ENCODE measurements at places on chromosomes 16 and 17.

DNA sequence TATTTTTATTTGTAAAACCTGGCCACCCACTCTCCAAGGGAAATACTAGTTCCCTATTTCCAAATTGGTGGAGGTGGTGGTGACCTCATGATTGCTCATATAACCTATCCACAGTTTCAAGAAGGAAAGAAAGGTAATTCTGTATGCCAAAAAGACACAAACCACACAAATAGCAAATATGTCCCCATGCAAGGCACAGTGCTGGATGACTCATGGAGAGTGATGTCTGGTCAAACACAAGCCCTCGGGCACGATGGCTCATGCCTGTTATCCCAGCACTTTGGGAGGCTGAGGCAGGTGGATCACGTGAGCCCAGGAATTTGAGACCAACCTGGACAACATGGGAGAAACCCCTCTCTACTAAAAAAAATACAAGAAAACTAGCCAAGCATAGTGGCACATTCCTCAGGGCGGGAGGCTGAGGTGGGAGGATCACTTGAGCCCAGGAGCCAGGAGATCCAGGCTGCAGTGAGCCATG, 64.2 kb downstream of the GNA13 start:
- H3K4me3 ChIP-seq = no peak overlapping the region
- no peak for DNase-seq
- H3K27me3 ChIP-seq = no peaks in the 10 kb centered on the region

DNA sequence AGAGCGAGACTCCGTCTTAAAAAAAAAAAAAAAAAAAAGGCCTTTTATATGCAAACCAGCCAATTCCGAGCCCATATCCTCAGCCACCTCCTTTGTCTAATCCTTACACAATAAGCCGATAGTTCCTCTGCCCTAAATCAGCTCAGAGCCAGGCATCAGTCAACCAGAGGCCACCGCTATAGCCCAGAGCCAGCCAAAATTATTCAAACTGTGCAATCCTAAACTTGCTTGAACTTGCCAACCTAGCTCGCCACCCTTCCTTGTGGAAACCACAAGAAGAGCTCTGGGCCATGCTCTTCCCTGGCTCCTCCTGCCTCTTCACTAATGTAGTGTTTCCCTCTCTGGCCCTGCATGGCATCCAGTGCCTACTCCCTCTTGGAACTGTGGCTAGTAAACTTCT, 17.7 kb downstream of the ITGAL start:
- H3K36me3 ChIP-seq = no peaks in the 10 kb centered on the region
- peaks cover 4% of the 10 kb centered on the region for H3K27me3 ChIP-seq
- H3K4me3 ChIP-seq = no peak overlapping the region
- no peak overlapping the region for H3K27ac ChIP-seq
- H3K4me1 ChIP-seq = peaks cover 13% of the 10 kb centered on the region

DNA sequence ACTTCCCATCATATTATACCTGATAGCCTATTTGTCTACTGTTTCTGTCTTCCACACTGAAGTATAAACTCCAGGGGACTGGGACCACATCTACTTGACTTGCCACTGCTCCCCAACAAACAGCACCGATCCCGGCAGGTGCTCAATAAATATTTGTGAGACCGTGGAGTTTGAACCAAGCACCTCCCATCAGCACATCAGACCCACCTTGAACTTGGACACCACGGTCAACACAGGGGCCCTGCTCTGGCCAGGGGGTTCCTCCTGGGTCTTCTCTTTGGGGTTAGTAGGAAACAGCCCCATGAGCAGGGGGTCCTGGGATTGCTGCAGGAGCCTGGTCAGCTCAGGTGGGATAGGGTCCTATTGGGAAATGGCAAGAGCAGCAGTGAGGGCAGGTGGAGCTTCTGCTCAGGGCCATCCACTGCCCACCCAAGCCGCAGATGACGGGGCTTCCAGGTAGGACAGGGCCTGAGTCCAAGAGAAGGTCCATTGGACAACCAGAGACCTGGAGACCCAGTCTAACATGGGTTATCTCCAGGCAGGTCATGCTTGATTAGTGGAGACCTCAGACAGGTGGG, 19.9 kb downstream of the ZNHIT3 start:
- H3K36me3 ChIP-seq = peaks cover 25% of the 10 kb centered on the region
- no peak for DNase-seq
- H3K4me1 ChIP-seq = no peaks in the 10 kb centered on the region
- no peak overlapping the region for H3K4me3 ChIP-seq
- no peaks in the 10 kb centered on the region for H3K27me3 ChIP-seq

DNA sequence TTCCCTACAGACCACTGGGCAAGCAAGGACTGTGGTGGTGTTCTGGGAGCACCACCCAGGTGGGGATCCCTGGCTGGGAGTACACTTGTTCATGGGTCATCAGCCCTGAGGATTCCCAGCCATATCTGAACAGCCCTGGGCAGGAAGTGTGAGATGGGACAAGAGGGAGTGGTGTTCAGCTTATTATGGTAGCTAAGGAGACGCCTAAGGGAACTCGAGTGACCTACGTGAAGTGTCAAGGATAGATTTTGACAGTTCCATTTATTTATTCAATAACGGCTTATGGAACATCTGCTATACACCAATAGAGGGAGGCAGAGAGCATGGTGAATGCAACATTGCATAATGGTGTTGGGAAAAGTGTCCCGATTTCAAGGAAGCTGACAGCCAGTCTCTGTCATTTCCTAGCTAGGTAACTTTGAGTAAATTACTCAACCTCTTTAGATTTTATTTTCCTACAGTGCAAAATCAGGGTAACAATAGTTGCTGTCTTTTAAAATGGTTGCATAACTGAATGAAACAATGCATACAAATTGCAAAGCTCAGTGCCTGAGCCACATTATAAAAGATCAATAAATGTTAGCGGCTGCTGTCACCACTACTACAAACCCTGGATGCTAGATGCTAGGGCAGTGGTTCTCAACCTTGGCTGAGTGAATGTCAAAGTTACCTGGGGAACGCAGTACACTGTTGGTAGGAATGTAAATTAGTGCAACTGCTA, 534.1 kb downstream of the GRIN2A start:
- H3K4me1 ChIP-seq = no peaks in the 10 kb centered on the region
- DNase-seq = no peak
- no peak overlapping the region for H3K4me3 ChIP-seq

DNA sequence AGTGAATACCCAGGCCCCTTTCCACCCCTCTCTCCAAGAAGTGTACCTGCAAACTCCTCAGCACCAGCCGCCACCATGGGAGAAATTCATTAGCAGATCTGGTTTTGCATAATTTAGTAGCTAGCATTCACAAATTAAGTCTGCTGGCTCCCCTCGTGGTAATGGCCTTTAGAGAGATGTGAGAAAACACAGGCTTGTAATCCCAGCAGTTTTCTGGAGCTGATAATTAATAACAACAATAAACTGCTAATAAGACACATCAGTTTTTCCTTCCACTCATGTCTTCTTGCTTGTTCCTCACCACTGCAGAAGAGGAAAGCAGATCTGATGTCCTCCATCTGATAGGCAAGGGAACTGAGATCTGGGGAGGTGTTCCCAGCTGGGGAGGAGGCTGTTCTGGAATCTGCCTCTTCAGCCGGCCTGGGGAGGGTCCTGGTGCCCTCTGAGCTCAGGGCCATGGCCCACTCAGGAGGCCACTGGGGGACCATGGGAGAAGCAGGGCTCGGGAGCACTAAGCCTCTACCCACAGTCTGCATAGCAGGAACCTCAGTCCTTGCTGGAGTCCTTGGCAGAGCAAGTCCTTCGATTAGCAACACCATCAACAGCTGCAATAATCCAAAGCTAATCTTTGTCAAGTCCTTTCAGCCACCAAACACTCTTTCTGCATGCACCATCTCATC, 74.2 kb upstream of the DNAJA2 start:
- no peak for DNase-seq
- no peaks in the 10 kb centered on the region for H3K4me1 ChIP-seq
- H3K27me3 ChIP-seq = no peaks in the 10 kb centered on the region

DNA sequence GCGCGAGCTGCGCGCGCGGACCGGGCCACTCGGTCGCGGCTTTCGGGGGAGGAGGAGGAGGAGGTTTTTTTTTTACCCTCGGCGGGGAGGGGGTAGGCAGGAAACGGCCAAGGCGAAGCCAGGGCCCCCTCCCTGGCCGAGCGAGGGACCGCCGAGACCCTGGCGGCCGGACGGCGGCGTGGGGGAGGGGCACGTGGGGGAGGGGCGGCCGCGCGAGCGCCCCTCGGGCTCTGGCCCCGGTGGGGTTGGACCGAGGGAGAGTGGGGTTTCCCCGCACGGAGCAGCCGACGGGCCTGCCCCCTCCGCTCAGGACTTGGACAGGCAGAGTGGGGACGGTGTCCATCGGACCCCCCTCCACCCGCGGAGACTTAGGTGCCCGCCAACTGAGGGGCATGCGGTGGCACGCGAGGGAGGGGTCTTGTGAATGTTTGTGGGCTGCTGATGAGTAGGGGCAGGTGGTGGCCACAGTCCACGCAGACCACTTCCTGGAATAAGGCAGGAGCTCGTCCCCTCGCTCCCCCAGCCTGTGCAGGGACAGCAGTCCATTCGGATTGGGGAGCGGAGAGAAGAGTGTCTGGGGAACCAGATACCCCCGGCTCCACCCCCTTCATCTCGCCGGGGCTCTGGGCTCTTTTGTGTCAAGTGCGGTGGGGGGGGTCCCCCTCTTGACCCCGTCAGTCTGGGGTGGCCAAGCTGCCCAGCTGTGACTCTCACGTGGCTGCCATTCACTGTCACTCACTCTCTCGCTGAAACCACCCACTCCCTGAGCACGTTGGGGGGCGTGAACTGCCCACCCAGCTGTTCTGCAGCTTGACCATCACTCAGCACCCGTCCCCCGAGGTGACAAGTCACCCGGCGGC, 3.0 kb upstream of the CHD3 start:
- peaks cover 9% of the 10 kb centered on the region for H3K36me3 ChIP-seq
- H3K4me1 ChIP-seq = peaks cover 3% of the 10 kb centered on the region
- no peaks in the 10 kb centered on the region for H3K27me3 ChIP-seq
- H3K27ac ChIP-seq = peak overlapping the region; percentile 60
- DNase-seq = no peak

DNA sequence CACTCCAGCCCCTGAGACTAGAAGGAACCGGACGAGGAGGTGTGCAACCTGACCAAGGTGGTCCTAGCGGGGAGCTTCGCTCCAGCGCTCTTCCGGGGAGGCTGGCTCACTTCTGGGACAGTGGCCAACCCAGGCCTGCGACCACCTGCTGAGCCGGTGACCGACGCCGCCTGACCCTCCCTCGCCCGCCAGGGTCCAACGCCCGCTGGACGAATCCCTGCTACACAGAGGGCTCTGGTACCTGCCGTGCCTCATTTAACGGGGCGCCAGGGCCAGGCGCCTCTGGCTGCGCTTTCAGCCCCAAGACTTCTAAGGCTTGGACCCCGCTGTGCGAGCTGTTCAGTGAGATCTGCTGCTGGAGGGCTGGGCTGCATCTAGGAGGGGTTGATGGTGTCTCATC, 99.5 kb upstream of the KCNJ18 start:
- H3K27ac ChIP-seq = no peak overlapping the region
- H3K27me3 ChIP-seq = no peaks in the 10 kb centered on the region
- no peaks in the 10 kb centered on the region for H3K36me3 ChIP-seq
- H3K4me1 ChIP-seq = no peaks in the 10 kb centered on the region
- no peak for DNase-seq
- H3K4me3 ChIP-seq = no peak overlapping the region

- H3K4me1 ChIP-seq = no peaks in the 10 kb centered on the region
- no peak for DNase-seq
- H3K36me3 ChIP-seq = no peaks in the 10 kb centered on the region
- H3K27me3 ChIP-seq = peaks cover 38% of the 10 kb centered on the region
- no peak overlapping the region for H3K4me3 ChIP-seq
Measured at GRCh38 chr16:81942007-81942601, 69.2 kb downstream of the SDR42E1 start.

DNA sequence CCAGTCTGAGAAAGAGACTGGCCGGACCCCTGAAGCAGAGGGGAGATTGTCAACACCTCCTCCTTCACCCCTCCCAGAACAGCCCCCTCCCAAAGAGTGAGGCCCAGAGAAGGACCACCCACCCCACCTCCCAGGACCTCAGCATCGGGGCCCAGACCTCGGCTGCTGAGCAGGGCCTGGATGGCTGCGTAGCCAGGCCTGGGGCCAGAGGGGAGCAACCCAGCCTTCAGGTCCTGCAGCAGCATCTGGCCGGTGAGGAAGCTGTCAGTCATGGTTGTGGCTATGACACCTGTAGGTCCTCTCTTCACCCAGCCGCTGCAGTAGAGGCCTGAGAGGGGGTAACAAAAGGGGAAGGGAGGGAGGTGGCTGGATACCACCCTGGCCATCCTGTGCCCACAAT, 3.2 kb upstream of the GRIN2C start:
- peaks cover 24% of the 10 kb centered on the region for H3K27me3 ChIP-seq
- H3K27ac ChIP-seq = no peak overlapping the region
- H3K4me1 ChIP-seq = peaks cover 19% of the 10 kb centered on the region
- H3K36me3 ChIP-seq = peaks cover 5% of the 10 kb centered on the region
- no peak for DNase-seq

DNA sequence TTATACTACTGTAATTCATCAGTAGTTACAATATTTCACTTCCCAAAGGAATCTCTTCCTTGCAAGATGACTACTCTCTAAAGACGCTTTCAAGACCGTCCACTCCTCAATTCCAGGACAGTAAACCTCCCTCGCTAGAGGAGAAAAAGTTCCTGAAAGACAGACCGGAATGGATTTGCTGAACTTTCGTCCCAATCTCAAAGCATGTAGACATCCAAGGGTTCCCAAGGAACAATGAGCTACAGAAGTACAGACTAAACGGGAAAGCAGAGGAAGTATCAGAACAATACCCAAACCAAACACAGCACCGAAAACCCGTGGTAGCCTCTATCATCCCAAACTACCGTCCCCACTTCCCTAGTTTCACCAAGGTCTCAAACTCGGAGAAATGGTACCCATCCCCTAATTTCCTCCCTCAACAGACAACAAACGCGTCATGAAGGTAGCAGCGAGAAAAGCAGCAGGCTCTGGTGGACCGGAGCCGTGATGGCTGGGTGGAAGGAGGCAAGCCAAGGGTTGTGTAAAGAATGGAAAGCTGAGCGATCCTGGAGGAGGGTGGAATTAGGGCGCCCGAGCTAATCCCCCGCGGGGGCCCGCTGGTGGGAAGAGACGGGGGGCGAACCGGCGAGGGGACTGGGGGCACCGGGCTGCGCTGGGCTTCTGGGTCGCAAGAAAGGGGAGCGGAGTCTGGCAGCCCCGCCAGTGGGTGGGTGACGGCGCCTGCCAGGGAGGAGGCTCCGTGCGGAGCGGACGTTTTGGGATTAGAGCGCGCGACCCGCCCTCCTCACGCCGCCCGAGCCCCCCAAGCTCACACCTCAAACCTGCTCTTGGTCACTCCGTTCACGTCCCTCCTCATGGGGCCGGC, 647 bp downstream of the FBXL20 start:
- DNase-seq = no peak
- no peaks in the 10 kb centered on the region for H3K27me3 ChIP-seq
- H3K4me3 ChIP-seq = peak overlapping the region; percentile 97
- peaks cover 1% of the 10 kb centered on the region for H3K36me3 ChIP-seq

- H3K4me3 ChIP-seq = peak within 1 kb of the TSS; percentile 62
- peaks cover 2% of the 10 kb centered on the region for H3K36me3 ChIP-seq
- H3K4me1 ChIP-seq = peaks cover 5% of the 10 kb centered on the region
- no peak for DNase-seq
- H3K27ac ChIP-seq = no peak within 1 kb of the TSS
Measured at GRCh38 chr17:48626245-48627117, at the start of gene HOXB9. Gene HOXB9 (minus strand): TSS chr17:48626358. CDS start chr17:48626269, 89 bp downstream.

- DNase-seq = no peak
- no peak overlapping the region for H3K4me3 ChIP-seq
- peaks cover 17% of the 10 kb centered on the region for H3K36me3 ChIP-seq
- no peaks in the 10 kb centered on the region for H3K4me1 ChIP-seq
- no peak overlapping the region for H3K27ac ChIP-seq
- no peaks in the 10 kb centered on the region for H3K27me3 ChIP-seq
Measured at GRCh38 chr17:81462506-81463125, 50.0 kb downstream of the ACTG1 start.
